ENCODE measurements at places on chromosomes 4 and X.
A peak's percentile ranks its signal among the peaks of the same experiment; 100 is the strongest.

- DNase-seq = peak; percentile 48
These were observed 661 bp downstream of the SPIN4 start for GRCh38 chrX:63350465-63350877.

- DNase-seq = peak; percentile 26
These were observed 1.0 kb downstream of the SOX3 start for GRCh38 chrX:140503714-140504351.

GRCh38 chr4:138275963-138276621 lies 33.9 kb upstream of the SLC7A11 start:
- no peak for DNase-seq

GRCh38 chrX:109270580-109271484 lies 211.1 kb downstream of the GUCY2F start:
- DNase-seq = peak; percentile 75

DNA sequence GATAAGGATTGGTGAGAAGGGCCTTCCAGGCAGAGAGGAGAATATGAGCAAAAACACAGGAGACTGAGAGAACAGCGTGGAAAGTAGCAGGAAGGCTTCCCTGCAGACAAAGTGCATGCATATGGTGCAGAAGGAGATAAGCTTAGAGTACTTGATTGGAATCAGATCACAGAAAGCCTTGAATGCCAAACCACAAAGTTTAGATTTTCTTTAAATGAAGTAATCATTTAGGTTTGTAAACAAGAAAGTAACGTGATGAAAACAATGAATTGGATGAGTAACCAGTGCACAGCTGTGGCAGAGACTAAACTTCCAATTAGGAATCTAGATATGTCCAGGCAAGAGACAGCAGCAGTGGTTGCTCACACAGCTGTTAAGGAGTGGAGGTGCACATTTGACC lies 83.8 kb upstream of the C1QTNF7 start:
- no peak for DNase-seq

GRCh38 chr4:89538171-89538570 lies 230.6 kb upstream of the GPRIN3 start:
- no peak for DNase-seq

DNA sequence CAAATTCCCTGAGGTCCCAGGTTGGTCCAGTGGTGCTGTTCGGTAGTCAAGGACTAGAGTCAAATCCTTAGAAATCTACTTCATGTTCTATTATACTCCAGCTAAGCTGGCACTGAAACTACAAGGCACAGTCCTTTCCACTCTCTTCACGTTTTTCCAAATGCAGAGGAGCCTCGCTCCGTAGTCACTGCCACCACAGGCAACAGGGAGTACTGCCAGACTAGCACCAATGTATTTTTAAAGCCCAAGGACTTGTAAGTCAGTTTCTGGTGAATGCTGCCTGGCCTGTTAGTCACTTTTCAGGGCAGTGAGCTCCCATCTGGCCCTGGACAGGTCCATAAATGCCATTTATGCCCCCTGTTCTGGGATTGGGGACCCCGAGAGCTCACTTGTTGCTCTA lies 323.5 kb downstream of the FAM47A start:
- no peak for DNase-seq

DNA sequence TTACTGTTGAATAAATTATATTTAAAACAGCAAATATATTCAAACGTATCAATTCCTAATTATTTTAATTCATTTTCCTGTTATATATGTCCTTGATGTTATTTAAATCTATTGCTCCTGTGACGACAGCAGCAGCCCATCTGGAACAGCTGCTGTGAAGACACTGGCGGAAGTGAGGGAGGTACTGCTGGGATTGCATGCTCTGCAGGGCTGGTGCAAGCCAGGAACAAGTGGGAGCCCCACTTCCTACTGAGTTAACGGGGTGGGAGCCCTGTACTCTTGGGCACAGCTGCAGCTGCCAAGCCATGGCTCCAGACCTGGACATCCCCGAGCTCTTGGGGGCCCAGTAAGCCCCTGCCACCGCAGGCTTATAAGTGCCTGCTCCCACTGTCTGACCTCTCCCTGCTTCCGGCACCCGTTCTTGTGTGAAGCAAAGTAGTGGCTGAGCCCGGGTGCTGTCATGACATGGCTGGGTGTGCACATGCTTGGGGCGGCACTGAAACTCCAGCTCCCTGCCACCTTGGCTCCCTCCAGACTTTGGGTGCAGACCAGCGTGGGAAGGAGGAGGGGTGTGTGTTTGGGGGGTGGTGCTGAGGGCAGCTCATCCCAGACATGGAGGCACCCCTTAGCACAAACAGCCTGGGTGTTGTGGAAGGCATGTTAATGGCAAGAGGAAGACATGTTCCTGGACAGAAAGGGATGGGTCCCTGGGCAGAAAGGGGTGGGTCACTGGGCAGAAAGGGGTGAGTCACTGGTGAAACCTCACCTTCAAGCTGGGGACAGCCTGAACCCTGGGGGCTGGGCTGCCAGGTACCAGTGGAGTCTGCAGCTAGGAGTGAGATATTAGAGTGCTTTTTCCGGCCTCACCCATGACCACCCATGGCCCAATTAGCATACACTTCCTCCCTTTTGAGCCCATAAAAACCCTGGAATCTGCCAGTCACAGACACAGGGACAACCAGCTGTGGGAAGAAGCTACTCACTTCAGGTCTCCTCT lies 1981.3 kb upstream of the IGFBP7 start:
- DNase-seq = no peak

GRCh38 chrX:47482065-47482511 lies 934 bp downstream of the ZNF41 start:
- DNase-seq = peak; percentile 29
